Cerebellar cortex (tissue), 1 donor: ENCODE measurements at places on chromosomes 16 and 17.
A peak's percentile ranks its signal among the peaks of the same experiment; 100 is the strongest.

DNA sequence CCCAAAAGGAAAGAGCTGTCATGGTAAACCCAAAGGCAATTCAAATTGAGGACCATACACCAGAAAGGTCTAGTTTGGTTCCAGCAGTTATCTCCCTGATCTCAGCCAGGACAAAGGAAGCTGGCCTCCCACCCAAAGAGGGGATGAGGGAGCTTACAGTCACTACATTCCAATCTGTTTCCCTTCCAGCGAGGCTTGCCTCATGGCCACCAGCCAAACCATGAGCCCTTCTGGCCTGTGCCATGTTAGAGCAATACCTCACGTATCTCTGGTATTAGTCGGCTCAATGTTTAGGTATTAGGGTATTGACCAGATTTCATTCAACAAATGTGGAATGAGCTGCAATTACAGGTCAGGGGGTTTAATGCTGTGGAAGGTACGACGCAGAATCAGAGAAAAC, 8.4 kb downstream of the NDUFAB1 start:
- no peak for DNase-seq

DNA sequence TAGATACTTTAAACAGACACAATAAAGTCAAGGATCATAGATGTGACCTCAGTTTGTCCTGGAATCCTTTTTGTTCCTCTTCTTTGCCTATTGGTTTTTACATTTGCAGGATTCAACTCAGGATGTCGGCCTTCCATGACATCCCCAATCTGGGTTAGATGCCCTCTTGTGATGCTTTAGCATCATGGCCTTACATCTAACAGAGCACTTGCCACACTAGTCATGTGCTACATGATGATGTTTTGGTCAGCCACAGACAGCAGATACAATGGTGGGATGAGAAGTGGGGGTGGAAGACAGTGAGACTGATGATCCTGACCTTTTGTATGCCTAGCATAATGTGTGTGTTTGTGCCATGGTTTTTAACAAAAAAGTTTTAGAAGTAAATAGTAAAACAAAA, 1.8 kb upstream of the SYNRG start:
- DNase-seq = no peak

DNA sequence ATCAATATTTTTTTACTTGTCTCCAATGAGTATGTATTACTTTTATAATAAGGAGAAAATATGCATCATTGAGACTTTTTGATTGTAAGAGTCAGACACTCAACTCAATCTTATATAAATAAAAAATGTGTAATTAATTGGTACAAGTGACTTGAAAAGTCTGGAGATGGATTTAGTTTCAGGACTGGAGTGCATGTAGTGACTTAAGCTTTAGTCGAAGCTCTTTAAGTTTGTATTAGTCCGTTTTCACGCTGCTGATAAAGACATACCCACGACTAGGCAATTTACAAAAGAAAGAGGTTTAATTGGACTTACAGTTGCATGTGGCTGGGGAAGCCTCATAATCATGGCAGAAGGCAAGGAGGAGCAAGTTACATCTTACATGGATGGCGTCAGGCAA, 60.7 kb upstream of the NKD1 start:
- no peak for DNase-seq

- DNase-seq = peak; percentile 97
Measured at GRCh38 chr17:16486373-16487250, 5.4 kb downstream of the LRRC75A start.

- no peak for DNase-seq
Measured at GRCh38 chr16:83363521-83363920, 444.3 kb upstream of the HSBP1 start.

GRCh38 chr17:81022344-81022676, 12.6 kb upstream of the BAIAP2 start:
- DNase-seq = no peak

DNA sequence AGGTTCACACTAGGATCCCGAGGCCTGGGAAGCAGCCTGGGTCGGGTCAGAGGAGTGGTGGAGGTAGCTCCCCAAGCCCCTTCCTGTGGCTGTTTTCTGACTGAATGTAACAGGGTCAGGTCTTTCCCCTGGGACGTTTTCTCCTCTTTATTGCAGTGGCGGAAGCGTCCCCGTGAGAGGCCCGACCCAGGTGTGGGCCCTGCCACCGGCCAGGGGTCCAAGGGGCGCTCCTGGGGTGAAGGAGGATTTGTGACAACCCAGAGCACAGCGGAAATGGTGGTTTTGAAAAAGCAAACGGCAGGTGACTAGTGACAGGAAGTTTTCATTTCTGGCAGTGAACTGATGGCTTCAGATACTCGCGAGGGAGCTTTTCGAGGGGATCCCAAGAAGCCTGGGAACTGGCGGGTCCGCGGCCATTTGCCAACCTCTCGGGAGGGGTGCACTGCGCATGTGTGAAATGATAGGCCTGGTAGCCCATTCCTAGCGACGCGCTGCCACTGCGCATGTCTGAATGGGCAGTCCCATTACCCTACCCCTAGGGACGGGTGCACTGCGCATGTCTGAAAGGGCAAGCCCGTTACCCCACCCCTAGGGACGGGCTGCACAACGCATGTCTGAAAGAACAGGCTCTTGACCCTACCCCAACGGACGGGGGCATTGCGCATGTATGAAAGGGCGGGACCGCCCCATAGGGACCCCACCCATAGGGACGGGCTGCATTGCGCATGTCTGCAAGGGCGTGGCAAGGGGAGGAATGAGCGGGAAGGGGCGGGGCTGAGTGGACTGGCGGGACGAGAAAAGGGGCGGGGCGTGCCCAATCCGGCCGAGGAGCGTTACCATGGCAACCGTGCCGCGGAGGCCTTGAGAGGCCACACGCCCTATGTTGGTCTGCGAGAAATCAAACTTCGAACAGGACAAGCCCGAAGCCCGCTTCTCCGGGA, 1747.9 kb downstream of the TP53TG3F start:
- no peak for DNase-seq

DNA sequence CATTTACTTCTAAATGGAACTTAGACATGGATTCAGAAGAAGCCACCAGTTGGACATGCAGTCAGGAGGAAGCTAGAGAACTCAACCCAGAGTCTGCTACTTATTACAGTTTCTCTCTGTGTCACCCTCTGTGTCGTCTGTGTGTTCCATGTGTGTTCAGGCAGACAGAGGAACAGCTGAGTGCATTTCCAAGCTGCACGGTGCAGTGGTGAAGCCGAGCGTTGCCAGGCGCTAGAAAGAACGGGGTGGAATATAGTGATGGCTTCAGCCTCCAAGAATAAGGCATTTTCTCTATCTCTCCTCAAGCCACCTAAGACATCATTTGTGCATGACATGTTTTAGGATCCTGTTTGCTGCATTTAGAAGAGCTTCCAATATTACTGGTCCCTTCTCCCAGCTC, 101.1 kb upstream of the CCL2 start:
- no peak for DNase-seq
